ENCODE measurements at places on chromosomes 1 and 21.

- no peak for DNase-seq
These were observed 100.9 kb downstream of the ARHGEF10L start for GRCh38 chr1:17640393-17640792.

GRCh38 chr21:29130270-29130969, at the start of gene MAP3K7CL:
Gene MAP3K7CL, plus strand, starts transcription at chr21:29130644. Its CDS starts 2,701 bp downstream, at chr21:29133345.
- DNase-seq: no peak

- DNase-seq: no peak
These were observed 2.9 kb downstream of the DIPK1A start for GRCh38 chr1:92958203-92958970.

DNA sequence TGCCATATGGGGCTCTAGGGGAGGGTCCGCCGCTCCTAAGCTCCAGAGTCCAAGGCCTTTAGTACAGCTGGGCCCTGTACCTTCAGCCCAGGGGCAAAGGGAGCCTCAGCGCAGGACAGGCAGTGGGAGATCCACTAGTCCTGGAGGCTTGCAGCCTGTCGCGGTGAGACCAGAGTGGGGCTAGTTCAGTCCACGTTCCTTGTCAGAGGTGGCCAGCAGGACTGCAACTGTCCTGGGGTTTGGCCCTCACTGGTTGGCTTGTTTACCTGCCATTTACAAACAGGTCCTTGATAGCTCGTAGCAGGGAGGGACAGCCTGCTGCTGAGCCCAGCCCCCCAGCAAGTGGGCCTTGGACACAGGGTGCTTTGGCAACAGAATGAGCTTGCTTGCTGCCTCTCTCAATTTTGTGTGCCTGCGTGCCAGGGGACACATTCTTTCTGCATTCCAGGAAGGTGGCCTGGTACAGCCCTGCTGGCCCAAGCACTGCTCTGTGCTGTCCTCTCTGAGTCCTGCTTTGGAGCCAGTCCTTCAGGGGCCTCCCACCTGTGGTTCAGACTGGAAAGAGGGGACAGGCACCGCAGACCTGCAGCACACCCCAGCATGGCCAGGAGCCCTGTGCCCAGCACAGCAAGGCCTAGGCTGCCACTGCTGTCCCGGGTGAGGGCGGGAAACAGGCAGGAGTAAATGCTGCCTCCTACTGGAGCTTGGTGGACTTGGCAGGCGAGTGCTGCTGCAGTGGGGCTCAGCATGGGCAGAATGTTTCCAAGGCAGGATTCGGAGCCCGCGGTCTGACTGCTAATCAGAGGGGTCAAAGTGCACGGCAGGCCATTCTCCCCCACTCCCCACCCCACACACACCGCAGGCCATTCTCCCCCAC, 15.2 kb downstream of the H6PD start:
- no peak for DNase-seq

GRCh38 chr21:42236693-42237092, 17.8 kb downstream of the ABCG1 start:
- DNase-seq: no peak

- DNase-seq: no peak
These were observed 31.9 kb upstream of the LHX4 start for GRCh38 chr1:180198196-180198595.

GRCh38 chr1:243287652-243288051, 31.8 kb downstream of the SDCCAG8 start:
- no peak for DNase-seq

DNA sequence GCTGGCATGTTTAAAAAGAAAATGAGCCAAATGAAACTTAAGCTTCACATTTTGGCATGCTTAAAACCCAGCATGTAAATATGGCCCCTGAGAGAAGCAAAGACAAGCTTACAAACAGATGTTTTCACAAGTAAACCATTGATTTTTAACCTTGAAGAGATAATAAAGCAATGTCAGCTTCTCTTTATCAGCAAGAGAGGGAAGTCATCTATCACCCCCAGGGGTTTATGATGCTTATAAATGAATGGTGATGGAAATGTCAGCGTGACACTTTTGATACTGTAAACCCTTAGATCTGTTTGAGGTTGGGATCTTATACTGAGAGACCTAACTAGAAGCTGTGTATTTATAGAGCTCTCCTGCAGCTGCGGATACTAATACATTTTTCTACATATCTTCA, 471.3 kb downstream of the PLA2G4A start:
- no peak for DNase-seq

- no peak for DNase-seq
These were observed 218.7 kb upstream of the COA6 start for GRCh38 chr1:234154320-234155251.

DNA sequence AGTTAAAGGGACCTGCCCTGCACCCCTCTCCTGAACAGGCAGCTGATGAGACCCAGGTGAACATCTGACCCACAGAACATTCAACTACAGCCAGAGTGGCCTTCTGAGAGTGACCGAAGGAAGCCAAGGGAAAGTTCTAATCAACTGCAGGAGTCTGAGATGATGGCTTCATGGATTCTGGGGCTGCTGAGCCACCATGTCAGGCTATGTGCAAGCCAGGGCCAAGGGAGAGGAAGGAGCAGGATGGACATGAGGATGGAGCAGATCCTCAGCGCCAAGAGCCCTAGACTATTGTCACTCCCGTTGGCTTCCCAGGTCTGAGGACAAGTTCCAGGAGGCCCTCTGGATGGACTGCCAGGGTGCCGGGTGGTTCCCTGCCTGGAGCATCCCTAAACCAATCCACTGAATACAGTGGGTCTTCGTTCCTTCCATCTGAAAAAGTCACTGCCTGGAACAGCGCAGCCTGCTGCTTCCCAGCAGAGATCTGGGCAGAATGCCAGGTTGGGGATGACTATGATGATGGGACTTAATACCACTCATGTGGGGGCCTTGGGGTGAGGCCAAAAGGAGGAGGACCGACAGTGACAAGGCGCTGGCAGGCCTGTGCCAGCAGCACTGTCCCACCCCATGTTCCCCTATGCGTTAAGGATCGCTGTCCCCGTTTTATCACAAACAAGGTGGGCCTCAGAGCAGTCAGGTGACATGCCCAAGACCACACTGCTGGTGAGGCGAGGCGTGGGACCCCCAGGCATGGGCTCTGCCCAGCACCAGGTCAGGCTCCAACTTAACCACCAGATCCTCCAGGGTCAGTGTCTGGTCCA, 19.8 kb downstream of the SPOCD1 start:
- DNase-seq: no peak

GRCh38 chr1:76048926-76049325, 25.6 kb upstream of the ST6GALNAC3 start:
- DNase-seq: no peak

- no peak for DNase-seq
These were observed 88.0 kb upstream of the IVNS1ABP start for GRCh38 chr1:185404907-185405568.

DNA sequence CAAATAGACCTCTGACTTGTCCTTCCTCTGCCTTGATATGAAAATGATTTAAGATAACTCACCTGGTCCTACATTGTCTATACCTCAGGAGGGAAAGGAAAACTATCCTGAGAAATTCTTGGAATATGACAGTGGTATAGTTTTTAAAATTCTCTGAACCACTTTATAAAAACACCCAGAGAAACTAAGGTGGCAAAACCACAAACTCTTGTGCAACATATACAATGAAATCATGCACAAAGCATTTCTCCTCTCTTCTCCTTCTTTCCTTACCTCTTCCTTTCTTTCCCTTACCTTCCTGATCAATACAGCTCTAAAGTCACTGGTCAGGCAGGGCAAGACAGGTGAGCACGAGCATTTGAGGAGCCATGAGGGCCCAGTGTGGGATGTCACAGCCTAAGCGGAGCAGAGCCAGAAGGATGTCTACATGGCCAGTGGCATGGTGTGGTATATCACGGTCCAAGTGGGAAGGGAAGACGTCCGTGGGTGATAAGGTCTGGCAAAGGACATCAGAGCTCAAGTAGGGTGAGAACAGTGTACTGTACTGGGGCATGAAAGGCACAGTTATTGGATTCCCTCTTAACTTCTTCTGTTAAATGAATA, 543.3 kb downstream of the DPYD start:
- no peak for DNase-seq

DNA sequence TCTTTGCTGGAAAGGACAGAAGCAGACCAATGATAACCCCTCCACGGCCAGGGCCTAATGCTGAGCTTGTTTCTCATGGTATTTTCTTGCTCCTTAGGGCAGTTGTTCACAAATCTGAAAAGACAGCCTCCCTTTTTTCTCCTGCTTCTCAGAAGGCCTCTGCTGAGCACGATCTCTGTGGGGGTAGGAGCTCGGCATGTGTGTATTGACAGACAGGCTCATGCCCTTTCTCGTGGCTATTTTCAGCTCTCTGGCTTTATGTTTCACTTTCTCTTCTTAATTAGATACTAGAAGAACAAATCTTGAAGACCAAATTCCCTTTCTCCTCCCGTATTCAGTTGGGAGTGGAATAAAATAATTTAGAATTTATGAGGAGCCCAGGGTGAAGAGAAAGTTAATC, 768 bp upstream of the RIIAD1 start:
- no peak for DNase-seq

GRCh38 chr1:202852163-202852904, 36.6 kb downstream of the RABIF start:
- no peak for DNase-seq

DNA sequence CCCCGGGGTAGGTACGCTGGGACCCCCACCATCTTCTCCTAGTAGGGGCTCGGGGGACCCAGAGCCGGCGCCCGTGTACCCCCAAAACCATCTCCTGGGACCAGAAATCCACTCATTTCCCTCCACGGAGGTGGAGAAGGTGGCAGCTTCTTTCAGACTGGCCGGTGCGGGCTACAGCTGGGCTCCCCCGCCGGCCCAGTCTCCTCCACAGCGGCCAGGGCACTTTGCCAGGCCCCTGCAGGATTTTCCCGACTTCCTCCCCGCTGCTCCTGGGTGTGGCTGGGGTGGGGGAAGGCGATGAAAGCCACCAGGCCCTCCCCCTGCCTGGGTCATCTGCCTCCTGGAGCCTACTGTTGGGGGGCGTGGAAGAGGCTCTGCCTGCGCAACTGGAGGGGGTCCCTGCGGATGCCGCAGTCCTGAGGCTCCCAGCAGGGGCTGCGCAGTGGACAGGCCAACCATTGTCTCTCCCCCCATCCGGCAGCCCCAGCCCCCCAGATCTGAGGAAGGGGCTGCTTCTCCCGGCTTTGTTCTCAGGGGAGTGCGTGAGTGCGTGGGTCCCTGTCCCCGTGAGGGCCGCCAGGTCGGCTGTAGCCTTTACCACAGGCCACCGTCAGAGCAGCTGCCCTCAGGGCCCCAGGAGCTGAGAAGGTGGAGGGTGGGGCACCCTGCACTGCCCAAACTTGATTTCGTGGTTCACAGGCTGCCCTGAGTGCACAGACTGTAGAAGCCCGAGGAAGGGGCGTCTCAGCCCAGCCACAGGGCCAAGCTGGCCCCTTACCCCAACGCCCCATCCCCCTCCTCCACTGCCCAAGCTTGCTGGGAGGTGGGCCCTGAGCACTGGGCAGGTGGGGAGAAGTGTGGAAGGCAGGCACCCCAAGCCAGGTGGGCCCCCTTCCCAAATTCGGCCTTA, 1.3 kb downstream of the AGRN start:
- no peak for DNase-seq

Data from stimulated activated CD8-positive, alpha-beta memory T cell treated with anti-CD3 and anti-CD28 coated beads, Interleukin-15, amount 100 ng/mL, for 4 hours (primary cell).